ENCODE measurements at places on chromosomes 7 and 10. TPM values are rescaled to one million over a fixed set of nuclear protein-coding genes. Genes with fewer than 3 reads are reported as not detected.

GRCh38 chr7:13933091-13933490 lies 56.4 kb downstream of the ETV1 start:
- no peak overlapping the region for H3K27ac ChIP-seq
- H3K27me3 ChIP-seq: no peaks in the 10 kb centered on the region
- DNase-seq: no peak
- H3K36me3 ChIP-seq: no peaks in the 10 kb centered on the region

GRCh38 chr10:63055705-63056104 lies 77.4 kb upstream of the NRBF2 start:
- H3K36me3 ChIP-seq: no peaks in the 10 kb centered on the region
- H3K4me1 ChIP-seq: no peaks in the 10 kb centered on the region
- no peak for DNase-seq
- H3K4me3 ChIP-seq: no peak overlapping the region

- H3K27ac ChIP-seq: no peak overlapping the region
- H3K4me1 ChIP-seq: peaks cover 2% of the 10 kb centered on the region
- H3K36me3 ChIP-seq: no peaks in the 10 kb centered on the region
- no peak overlapping the region for H3K4me3 ChIP-seq
- DNase-seq: no peak
These were observed 93.2 kb downstream of the REEP3 start for GRCh38 chr10:63614371-63614891.

DNA sequence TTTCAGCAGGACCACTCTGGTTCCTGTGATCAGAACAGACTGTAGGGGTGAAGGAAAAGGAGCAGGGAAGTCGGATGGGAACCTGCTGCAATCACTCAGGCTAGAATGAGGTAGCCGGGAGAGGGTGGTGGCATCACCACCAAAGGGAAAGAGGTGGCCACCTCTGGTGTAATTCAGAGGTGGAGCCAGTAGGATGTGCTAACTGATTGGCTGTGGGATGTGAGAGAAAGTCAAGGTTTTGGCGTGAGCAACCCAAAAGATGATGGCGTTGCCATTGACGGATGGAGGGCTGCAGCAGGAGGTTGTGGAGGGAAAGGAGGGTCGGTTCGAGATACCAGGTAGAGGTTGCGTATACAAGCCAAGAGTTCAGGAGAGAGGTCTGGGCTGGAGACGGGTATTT lies 7.4 kb upstream of the VSIR start:
- DNase-seq: no peak
- H3K4me3 ChIP-seq: no peak overlapping the region
- no peak overlapping the region for H3K27ac ChIP-seq
- no peaks in the 10 kb centered on the region for H3K4me1 ChIP-seq
- H3K27me3 ChIP-seq: no peaks in the 10 kb centered on the region

- no peaks in the 10 kb centered on the region for H3K4me1 ChIP-seq
- no peaks in the 10 kb centered on the region for H3K27me3 ChIP-seq
- no peak overlapping the region for H3K27ac ChIP-seq
- H3K36me3 ChIP-seq: no peaks in the 10 kb centered on the region
These were observed 141.5 kb upstream of the DKK1 start for GRCh38 chr10:52172581-52172980.

TRIM4 gene
- polyA plus RNA-seq: 42.2 TPM

MUC12 gene
- polyA plus RNA-seq: 0.22 TPM

DEPP1 gene
- polyA plus RNA-seq: 603 TPM

- DNase-seq: no peak
- H3K27ac ChIP-seq: no peak overlapping the region
- no peaks in the 10 kb centered on the region for H3K36me3 ChIP-seq
- no peaks in the 10 kb centered on the region for H3K27me3 ChIP-seq
- no peak overlapping the region for H3K4me3 ChIP-seq
These were observed 10.6 kb downstream of the LRIT2 start for GRCh38 chr10:84214612-84215235.

GRCh38 chr7:234708-235553 lies 42.6 kb downstream of the FAM20C start:
- H3K36me3 ChIP-seq: no peaks in the 10 kb centered on the region
- no peak overlapping the region for H3K4me3 ChIP-seq
- no peak for DNase-seq
- no peak overlapping the region for H3K27ac ChIP-seq
- H3K27me3 ChIP-seq: no peaks in the 10 kb centered on the region

DNA sequence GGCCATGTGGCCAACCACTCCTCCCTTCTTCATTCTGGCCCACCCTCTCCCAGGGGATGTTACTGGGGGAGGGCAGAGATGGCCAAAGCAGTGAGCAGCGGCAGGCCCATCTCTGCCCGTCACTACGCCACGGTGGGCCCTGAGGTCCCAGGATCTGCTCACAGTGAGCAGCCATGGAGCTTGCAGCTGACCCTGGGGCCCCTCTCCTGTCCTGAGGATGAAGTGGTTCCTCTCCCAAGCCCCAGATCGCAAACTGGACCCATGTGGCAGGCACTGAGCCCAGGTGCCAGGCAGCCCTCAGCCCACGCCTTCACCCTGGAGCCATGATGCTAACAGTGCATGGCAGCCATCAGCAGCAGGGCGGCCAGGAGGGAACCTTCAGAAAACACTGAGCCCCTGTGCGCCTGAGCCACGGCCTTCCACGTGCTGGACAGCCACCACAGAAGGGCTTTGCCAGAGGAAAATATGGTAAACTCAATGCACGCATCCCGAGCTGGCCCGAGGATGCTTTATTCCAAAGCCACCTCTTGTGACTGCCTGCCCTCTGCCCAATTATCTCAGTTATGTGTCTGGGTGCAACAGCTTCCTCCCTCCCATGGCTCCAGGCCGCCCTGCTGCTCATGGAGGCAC lies 485.7 kb downstream of the PTPRN2 start:
- no peak for DNase-seq
- no peak overlapping the region for H3K4me3 ChIP-seq
- no peaks in the 10 kb centered on the region for H3K27me3 ChIP-seq
- no peaks in the 10 kb centered on the region for H3K4me1 ChIP-seq
- H3K36me3 ChIP-seq: no peaks in the 10 kb centered on the region

DNA sequence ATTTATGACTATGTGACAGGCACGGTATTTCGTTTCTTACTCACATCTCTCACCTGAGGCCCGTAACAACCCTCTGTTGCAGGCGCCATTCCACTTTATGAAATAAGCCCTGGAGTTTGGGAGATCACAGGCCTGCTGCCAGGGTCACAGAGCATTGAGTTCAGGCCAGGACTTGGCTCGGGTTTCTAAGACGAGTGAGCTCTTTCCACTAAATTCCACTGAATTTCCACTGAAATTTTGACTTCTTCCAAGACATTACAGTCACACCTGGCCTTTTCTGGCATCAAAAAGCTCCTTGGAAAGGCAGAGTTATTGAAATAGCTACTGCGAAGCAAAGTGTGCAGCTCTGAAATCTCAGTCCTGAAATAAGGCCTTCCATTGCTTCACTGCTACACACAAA lies 282.8 kb upstream of the MGMT start:
- H3K36me3 ChIP-seq: no peaks in the 10 kb centered on the region
- H3K4me1 ChIP-seq: no peaks in the 10 kb centered on the region
- H3K27me3 ChIP-seq: no peaks in the 10 kb centered on the region
- no peak overlapping the region for H3K4me3 ChIP-seq

CCL24 gene
- polyA plus RNA-seq: 0.48 TPM

DNA sequence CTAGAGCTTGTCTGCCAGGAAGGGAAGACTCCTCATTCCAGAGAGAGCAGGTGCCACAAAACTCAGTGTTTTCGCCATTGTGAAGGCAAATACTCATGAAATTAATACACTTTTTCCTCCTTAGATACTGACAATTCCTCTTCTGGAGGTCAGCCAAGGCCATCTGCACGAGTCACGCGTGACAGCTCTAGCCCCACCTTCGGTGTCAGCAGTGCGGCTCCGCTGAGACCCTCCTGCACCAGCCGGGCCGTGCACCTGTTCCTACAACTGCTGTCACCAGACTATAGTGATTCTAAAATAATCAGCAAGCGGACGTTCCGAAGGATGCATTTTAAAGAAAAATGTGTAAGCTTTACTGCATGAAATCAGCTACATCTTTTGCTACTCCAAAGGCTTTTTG lies 127.7 kb downstream of the DIP2C start:
- peaks cover 10% of the 10 kb centered on the region for H3K4me1 ChIP-seq
- DNase-seq: no peak
- no peak overlapping the region for H3K27ac ChIP-seq

RARRES2 gene
- polyA plus RNA-seq: 761 TPM

GRCh38 chr7:30038196-30038980 lies 10.2 kb downstream of the PLEKHA8 start:
- no peak for DNase-seq
- H3K4me3 ChIP-seq: no peak overlapping the region

PANK1 gene
- polyA plus RNA-seq: 5.7 TPM

PITX3 gene
- polyA plus RNA-seq: not detected

- DNase-seq: no peak
- H3K27me3 ChIP-seq: no peaks in the 10 kb centered on the region
- no peaks in the 10 kb centered on the region for H3K4me1 ChIP-seq
- H3K4me3 ChIP-seq: no peak overlapping the region
- no peak overlapping the region for H3K27ac ChIP-seq
These were observed 25.2 kb downstream of the NHLRC2 start for GRCh38 chr10:113879691-113880090.

DNA sequence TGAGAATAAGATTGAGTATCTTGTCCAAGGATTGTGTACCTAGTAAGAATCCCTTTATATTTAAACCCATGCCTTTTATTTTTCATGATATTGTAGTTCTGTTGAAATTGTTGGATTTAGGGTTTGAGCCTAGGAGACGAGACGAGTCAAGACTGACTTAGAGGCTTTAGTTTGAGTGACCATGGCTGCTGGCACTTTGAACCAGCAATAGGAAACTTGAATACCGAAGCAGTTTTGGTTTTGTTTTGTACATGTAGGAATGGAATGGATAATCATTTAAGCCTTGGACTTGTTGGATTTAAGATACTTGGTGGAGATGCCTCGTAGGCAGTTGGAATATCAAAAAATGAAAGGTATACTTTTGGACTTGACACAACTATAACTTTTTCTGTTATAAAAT lies 229.0 kb downstream of the BICC1 start:
- peaks cover 2% of the 10 kb centered on the region for H3K4me1 ChIP-seq
- no peaks in the 10 kb centered on the region for H3K27me3 ChIP-seq
- H3K4me3 ChIP-seq: no peak overlapping the region
- H3K36me3 ChIP-seq: no peaks in the 10 kb centered on the region

DNA sequence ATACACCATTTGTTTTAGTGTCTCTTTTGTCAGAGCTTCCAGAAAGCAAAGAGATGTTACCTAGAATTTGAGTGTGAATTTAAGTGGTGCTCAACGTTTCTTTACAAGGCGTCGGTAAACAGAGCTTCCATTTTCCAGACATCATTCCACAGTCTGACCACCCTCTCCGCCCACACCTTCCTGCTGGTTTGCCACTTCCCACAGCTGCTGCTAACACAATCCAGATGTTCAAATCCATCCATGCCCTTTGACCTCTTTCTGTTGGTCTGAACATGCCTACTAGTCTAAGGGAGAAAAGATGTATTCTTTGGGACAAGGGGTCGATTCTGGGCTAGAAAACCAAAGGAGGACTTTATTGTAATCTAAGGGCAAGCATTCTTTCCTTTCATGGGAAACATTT lies 86.1 kb downstream of the FAM107B start:
- no peaks in the 10 kb centered on the region for H3K27me3 ChIP-seq
- H3K4me3 ChIP-seq: no peak overlapping the region
- H3K4me1 ChIP-seq: no peaks in the 10 kb centered on the region
- no peak overlapping the region for H3K27ac ChIP-seq

DENND11 gene
- polyA plus RNA-seq: 6.0 TPM

- no peaks in the 10 kb centered on the region for H3K36me3 ChIP-seq
- no peaks in the 10 kb centered on the region for H3K4me1 ChIP-seq
- H3K4me3 ChIP-seq: peak overlapping the region; percentile 72
- no peak overlapping the region for H3K27ac ChIP-seq
These were observed 1.5 kb downstream of the IPMK start for GRCh38 chr10:58266003-58266825.

DNA sequence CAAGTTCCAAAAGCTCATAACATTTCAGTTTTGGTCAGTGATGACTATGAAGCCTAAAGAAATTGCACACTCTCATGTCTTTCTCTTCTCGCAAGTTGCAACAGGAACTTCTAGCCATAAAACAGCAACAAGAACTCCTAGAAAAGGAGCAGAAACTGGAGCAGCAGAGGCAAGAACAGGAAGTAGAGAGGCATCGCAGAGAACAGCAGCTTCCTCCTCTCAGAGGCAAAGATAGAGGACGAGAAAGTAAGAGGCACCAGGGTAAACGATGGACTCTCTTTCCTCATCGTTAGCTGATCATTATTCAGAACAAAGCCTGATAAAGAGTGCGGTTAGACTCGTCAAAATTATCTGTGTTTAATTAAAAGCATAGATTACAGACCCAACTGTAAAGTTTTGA lies 94.7 kb downstream of the HDAC9 start:
- H3K27ac ChIP-seq: no peak overlapping the region
- no peaks in the 10 kb centered on the region for H3K4me1 ChIP-seq
- H3K4me3 ChIP-seq: no peak overlapping the region
- no peaks in the 10 kb centered on the region for H3K27me3 ChIP-seq

Measured in ovary (tissue), 10 donors.